ENCODE measurements at places on chromosomes 3 and 15.

DNA sequence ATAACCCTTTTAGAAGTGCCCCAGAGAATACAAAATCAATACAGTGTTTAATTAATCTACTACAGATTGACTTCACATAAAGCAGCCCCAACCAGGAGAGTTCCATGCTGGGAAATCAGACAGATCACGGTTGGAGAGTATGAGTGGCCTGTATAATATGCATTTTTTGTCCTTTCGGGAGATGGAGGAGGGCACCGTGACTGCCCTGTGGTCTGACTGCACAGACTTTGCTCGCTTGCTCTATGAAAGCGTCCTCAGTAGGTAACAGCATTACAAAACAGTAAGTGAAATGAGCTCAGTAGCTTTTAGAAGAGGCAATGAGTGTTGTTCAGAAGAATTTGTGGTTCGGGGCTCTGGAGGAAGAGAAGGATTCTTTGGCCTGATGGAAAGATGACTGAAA, 34.2 kb upstream of the SKIL start:
- no peak for DNase-seq

- DNase-seq, result no peak
These were observed 79.2 kb downstream of the CNTN3 start for GRCh38 chr3:74535281-74535680.

- DNase-seq, result no peak
These were observed 82.0 kb downstream of the MBNL1 start for GRCh38 chr3:152350776-152351175.

DNA sequence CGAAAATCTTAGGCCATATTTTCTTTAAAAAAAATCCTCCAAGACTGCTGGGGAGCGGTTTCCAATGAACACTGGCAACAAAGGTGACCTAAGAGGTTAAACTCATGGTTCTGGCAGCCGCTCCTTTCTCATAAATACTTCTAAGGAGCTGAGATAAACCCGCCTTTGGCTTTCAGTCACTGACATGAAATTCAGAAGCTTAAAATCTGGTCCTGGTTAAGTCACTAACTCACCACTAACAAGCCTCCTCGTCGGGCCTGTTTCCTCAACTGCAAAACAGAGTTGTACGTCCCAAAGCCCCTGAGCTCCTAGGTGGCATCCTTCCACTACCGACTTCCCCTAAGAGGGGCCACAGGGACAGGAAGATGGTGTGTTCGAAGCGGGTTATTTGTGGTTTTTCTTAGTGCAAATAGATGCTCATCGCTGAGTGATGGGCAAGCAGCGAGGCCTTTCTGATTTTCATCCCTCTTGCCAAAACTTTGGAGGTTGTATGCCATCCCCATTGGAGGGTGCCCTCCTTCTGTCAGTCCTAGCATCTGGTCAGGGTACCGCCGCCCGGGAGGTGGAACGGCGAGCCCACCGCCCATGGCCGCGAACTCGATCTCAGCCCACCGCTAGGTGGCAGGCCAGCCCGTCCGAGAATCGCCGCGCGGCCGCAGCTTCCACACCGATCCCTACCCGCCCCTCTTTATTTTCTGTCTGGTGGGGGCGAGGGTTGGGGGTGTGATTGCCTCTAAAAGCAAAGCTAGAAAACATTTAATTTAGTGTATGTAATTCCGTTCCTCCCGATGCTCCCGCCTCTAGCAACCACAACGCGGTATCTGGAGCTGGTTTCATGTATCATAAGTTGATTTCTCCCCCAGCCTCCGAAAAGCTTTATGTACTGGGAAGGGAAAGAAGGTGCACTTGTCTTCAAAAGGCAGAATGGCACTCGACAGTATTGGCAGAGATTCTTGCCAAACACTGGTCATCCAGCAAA, 4.6 kb downstream of the BCL6 start:
- DNase-seq, result peak; percentile 74

GRCh38 chr15:83199288-83199687, 8.3 kb downstream of the HDGFL3 start:
- DNase-seq, result no peak

DNA sequence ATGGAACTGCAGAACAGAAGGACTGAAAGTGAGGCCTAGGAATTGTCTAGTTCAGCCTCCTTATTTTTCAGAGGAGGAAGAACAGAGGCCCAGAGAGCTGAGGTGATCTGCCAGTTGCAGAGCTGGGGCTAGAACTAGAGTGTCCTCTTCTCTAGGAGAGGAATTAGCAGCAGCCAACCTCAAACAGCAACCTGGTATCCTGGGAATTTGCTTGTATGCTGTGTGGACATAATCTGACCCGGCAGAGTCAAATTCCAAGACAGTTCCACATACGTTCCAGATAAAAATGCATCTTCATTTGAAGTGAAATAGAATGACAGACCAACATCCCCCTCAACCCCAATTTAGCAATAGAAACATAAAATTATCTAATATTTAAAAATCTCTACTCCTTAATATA, 13.5 kb upstream of the TSC22D2 start:
- DNase-seq, result no peak

GRCh38 chr3:72957297-72957696, 39.3 kb upstream of the PPP4R2 start:
- DNase-seq, result no peak

- no peak for DNase-seq
These were observed 33.3 kb downstream of the DET1 start for GRCh38 chr15:88513195-88513594.

DNA sequence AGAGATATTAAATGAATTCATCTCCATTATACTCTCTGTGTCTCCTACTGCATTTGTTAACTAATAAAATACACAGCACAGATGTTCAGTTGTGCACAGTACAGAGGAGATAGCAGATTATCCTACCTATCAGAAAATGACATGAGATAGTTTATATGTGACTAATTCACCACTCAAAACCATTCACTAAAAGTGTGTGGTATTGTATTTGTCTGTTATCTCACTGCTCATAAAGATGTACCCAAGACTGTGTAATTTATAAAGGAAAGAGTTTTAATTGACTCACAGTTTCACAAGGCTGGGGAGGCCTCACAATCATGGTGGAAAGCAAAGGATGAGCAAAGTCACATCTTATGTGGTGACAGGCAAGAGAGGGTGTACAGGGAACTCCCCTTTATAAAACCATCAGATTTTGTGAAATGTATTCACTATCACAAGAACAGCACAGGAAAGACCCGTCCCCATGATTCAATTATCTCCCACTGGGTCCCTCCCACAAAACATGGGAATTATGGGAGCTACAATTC, 936.3 kb downstream of the ROBO1 start:
- DNase-seq, result no peak

GRCh38 chr3:29140666-29141065, 140.2 kb upstream of the RBMS3 start:
- no peak for DNase-seq

GRCh38 chr3:65548848-65549625, 489.7 kb downstream of the MAGI1 start:
- no peak for DNase-seq

GRCh38 chr15:47951781-47952180, 169.0 kb upstream of the SLC24A5 start:
- DNase-seq, result no peak

DNA sequence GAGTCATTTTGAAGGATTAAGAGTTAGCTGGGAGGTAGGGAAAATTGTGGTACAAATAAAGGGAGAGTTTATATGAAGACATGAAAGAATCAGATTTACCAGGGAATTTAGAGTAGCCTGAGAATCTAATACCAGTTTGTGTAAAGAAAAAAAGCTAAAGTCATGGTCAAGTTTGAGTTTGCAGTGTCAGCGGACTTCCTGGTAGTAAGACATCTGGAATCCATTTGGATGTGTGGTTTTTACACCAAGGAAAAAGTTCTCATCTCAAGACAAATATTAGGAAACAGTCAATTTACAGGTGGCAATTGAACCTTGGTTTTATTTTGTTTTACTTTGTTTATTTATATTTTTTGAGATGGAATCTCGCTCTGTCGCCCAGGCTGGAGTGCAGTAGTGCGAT, 1.5 kb upstream of the P2RY12 start:
- DNase-seq, result no peak

- no peak for DNase-seq
These were observed 2.4 kb downstream of the PLCH1 start for GRCh38 chr3:155742349-155742965.

- DNase-seq, result no peak
These were observed 40.8 kb downstream of the FOXP1 start for GRCh38 chr3:71542521-71543370.

DNA sequence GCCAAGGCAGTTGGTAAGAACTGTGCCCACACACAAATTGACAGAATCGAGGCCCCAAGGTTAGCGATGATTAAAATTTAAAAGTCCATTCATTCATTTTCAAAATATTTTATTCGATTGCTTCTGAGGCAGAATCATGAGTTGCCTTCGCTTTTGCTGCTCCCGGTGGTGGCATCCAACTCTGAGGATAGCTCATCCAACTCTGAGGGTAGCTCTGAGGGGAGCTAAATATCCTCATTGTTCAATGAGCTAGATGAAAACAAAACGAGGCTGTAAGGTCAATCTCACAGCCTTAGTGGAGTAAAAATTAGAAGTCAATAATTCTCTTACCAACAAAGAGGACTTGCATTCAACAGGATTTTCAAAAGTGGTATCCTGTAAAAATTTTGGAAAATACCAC, 897 bp upstream of the CHL1 start:
- DNase-seq, result no peak

DNA sequence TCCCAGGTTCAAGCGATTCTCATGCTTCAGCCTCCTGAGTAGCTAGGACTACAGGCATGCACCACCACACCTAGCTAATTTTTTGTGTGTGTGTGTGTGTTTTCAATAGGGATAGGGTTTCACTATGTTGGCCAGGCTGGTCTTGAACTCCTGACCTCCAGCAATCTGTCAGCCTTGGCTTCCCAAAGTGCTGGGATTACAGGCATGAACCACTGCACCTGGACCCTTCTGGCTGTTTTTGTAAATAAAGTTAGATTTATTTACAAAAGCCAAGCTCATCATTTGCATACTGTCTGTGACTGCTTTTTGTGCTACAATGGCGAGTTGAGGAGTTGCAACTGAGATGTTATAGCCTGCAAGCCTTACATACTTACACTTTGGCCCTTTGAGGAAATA, 28.6 kb upstream of the IL16 start:
- no peak for DNase-seq

DNA sequence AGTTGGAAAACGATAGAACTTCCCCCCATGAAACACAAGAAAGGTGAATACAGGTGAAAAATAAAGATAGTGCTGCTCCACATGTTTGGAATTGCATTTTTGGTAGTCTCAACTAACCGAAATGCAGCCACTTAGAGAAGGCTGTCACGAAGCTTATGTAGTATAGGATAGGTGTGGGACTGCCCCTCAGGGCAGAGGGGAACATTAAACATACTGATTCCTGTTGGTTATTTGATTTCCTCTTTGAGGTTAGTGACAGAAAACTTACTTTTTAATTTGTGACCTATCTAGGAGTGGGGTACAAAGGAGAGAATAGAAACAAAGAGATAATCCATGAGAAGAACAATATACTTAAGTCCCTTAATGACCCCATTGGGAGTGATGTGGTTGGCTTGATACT, 85.8 kb upstream of the SATB1 start:
- DNase-seq, result no peak

DNA sequence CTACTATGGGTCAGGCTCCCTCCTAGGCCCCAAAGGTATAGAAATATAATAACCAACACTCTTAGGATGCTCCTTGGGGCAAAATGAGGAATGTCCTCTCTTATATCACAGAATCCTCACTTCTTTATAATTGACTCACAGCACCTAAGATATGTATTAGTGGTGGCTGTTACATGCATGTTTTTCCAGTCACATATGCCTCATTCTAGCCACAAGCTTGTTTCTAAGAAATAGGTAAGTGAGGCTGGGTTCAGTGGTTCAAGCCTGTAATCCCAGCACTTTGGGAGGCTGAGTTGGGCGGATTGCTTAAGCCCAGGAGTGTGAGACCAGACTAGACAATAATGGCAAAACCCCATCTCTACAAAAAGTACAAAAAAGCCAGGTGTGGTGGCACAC, 57.9 kb upstream of the PSMD6 start:
- DNase-seq, result no peak

- DNase-seq, result no peak
These were observed 13.3 kb downstream of the RRP9 start for GRCh38 chr3:51928438-51928837.

GRCh38 chr3:158205994-158206393, 96.1 kb downstream of the RSRC1 start:
- DNase-seq, result no peak

- DNase-seq, result peak; percentile 61
These were observed at the start of gene PLCB2 for GRCh38 chr15:40307421-40308211. PLCB2 (minus strand) TSS chr15:40307935; CDS start chr15:40307672, 263 bp downstream.

DNA sequence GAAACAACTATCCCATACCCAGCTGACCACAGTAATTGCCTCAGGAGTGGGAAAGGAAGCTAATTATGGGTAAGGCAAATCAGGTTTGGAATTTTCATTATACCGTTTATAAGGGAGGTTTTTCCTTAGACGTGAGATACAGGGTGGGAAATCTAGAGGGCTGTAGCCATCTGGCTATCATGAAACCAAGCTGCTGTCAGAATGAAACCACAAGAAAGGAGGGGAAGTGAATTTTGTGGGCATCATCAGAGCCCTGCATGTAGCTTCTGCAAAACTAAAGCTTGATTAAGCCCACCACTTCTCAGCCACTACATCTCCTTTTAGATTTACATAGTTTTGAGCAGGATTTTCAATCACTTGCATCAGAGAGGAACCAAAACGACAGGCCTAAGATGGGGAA, 893.5 kb downstream of the TUSC7 start:
- no peak for DNase-seq

DNA sequence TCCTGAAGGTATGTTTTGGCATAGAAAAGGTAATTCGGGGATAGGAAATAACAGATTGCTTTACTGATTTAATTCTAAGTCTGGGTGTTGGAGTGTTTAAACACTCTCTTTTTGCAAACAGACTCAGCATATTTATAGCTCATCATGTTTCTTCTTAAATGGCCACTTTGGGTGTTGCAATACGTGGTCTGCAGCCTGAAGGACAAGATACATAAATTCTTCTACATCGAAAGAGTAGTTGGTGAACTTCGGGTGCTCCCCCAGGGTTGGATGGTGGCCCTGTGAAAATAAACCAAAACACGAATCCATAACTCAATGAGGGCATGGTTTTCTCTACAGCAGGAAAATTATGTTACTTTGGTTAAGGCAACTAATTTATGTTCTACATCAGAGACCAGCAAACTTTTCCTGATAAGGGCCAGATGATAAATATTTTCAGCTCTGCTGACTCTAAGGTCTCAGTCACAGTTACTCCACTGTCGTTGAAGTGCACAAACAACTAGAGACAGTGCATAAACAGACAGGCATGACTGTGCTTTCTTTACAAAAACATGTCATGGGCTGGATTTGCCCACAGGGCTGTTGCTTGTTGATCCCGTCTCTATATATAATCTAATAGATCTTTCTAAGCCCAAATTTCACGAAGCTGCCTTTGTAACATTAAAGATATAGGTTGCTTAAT, 35.9 kb downstream of the EOGT start:
- DNase-seq, result no peak

DNA sequence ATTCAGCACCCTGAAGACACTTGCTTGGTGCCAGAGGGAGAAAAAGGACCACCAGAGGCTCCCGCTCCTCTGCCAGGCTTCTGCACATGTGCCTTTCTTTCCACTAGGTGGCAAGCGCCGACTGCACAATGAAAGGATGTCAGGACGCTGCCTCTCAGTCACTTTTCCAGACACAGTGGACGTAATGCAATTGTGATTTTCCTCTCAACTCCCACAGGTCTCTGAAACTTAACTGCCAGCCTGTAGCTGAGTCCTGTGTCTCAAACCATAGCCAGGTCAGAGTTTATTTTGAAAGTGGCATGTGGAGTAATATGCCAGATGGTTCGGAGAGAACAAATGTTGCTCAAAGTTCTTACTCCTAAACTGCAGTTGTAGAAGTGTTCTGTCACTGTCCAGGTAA, 162.9 kb downstream of the ITPR1 start:
- no peak for DNase-seq

Measured in activated CD8-positive, alpha-beta memory T cell treated with anti-CD3 and anti-CD28 coated beads, Interleukin-2, amount 50 U/mL, for 4 hours (primary cell).